ENCODE measurements at places on chromosomes 2 and 18.

GRCh38 chr2:74910245-74910644, 48.2 kb upstream of the POLE4 start:
- DNase-seq = no peak

- no peak for DNase-seq
These were observed 12.5 kb downstream of the BABAM2 start for GRCh38 chr2:27903018-27903417.

GRCh38 chr2:235506291-235506996, 12.6 kb downstream of the AGAP1 start:
- DNase-seq = no peak

- no peak for DNase-seq
These were observed 257.7 kb downstream of the PTGR3 start for GRCh38 chr18:74951165-74951760.

- no peak for DNase-seq
These were observed 18.9 kb downstream of the ATP8B1 start for GRCh38 chr18:57784034-57784800.
